ENCODE measurements at places on chromosomes 6 and 20.

- no peak for DNase-seq
Observed at GRCh38 chr20:9499126-9499899, 15.1 kb upstream of the LAMP5 start.

- no peak for DNase-seq
Observed at GRCh38 chr6:1296079-1296478, 15.8 kb upstream of the FOXQ1 start.

DNA sequence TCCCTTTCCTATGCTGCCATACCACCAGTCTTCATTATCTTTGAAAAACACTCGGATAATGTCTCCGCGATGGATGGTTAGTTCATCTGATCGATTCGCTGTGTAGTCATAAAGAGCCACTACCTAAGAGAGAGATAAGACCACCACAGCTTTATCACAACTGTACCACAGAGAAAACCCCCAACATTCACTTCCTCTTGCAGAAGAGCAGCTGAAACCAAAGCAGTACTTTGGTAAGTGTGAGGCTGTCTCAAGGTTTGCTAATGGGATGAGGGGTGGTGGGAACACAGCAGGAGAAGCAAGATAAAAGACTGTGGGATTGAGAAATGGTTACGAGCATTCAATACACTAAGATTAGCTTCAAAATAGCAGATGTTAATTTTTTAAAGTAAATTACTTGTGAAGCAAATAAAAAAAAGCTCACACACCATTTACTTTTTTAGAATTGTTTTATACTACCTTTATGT is 142.1 kb downstream of the MYB start:
- DNase-seq: no peak

- no peak for DNase-seq
Observed at GRCh38 chr6:8135276-8135675, 32.9 kb upstream of the EEF1E1 start.

GRCh38 chr6:36608788-36609563 is 14.8 kb downstream of the SRSF3 start:
- no peak for DNase-seq

- no peak for DNase-seq
Observed at GRCh38 chr6:146065690-146066089, 36.8 kb downstream of the GRM1 start.

GRCh38 chr20:64155258-64156135 is 8.8 kb upstream of the MYT1 start:
- no peak for DNase-seq

DNA sequence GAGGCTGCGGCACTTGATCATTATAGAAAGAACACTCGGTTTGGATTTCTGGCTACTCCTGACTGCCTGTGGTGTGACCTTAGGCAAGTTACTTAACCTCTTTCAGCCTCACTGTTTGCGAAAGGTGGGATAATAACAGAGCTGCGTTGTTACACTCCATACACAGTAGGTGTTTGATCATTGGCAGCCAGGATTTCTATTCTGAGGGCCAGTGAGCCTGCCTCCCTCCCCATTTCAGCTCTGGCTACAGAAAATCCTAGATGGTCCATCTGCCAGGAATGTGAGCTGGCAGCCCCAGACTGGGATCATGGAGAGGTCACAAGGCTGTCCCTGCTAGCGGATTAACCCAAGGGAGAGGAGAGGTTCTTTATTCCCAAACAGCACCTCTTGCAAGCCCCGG is 2.7 kb downstream of the KCNB1 start:
- no peak for DNase-seq

DNA sequence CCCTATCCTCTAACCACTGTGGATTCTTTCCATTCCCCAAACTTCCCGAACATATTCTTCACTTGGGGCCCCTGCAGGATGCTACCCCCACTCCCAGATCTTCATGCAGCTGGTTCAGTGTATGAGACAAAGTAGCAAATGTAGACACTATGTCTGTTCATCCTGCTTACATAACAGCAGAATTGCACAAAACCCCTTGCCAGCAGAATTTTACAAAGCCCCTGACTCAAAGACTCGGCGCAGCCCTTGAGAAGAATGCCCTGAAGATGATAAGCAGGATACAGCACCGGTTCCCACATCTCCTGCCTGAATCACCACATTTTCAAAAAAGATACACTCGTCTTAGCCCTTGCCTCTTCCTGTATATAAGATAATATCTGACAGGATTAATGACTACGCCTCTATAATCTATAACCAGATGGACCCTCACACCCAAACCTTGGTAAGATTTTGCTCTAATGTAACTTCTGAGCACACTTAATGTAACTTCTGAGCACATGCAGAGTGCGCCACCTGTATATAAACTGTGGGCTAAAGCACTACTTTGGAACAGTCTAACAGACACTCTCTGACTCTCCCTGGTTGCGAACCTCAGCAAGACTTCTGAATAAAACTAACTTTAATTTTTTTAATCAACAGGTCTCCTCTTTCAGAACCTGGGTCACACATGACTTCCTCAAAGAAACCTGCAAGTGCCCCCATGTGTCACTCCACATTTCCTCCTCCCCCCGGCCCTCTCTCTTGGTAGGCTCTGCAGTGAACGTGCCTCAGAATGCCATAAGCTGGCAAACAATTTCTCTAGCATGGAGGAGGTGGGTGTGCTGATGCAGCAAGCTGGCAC is 28.7 kb downstream of the RALGAPA2 start:
- DNase-seq: no peak

DNA sequence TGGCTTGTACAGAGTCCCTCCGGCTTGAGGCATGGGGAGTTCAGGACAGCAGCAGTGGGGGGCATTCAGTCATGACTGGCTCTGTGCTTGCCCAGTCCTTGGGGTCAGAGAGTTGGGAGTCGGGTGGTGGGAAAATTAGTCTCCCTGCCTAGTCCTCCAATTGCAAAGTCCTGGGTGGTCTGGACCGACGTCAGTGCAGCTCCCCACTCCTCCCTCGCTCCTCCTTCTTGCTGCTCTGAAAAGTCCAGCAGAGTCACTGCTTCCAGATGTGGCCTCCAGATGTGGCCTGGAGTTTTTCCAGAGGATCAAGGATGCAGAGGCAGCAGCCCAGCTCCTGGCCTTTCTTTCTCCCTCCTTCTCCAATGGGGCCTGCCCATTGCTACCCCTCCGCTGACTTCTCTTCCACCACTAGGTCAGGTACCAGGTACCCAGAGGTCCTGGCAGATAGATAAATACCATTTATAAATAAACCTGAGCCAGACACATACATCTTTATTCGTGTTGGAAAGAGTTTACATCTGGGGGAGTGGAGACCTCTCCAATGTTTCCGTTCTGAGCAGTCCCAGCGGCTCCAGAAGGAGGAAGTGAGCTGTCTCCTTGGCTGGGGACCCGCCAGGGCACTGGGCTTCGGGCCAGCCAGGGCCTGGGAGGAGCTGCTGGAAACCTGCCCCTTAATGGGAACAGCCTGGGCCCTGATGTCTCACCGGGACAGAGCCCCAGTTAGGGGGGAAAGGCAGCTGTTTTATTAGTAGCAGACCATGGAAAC is 49.0 kb upstream of the RNF24 start:
- no peak for DNase-seq

GRCh38 chr20:63686492-63687321 is 9.7 kb upstream of the TNFRSF6B start:
- DNase-seq: no peak

GRCh38 chr20:62223571-62223970 is 3.5 kb upstream of the HRH3 start:
- DNase-seq: no peak

All from stimulated activated CD8-positive, alpha-beta memory T cell treated with anti-CD3 and anti-CD28 coated beads, Interleukin-4, amount 100 ng/mL, for 1 hour (primary cell).